ENCODE measurements at places on chromosomes 16 and 17.

- DNase-seq: no peak
These were observed 1.8 kb downstream of the CACNB1 start for GRCh38 chr17:39195568-39196160.

GRCh38 chr17:79531191-79532095, 79.4 kb downstream of the RBFOX3 start:
- DNase-seq: no peak

DNA sequence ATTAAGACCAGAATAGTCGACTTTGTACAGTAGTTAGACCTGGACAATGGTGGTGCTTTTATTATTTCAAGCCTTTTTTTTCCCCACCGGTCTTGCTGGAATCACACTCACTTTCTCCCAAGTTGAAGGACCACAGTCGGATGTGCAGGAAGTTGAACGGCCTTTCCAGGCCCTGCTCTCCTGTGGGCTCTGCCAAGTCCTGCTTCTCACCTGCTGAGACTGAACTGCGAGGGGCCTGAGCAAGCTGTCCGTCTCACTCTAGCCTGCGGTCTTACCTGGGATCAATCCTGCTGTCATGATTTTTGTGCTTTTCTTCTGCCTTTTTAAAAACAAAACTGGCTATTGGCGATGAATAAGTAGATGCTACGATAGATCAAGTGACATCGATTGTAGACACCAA, 1.3 kb downstream of the TLCD3A start:
- no peak for DNase-seq

GRCh38 chr17:52202520-52203080, 44.1 kb upstream of the CA10 start:
- DNase-seq: no peak

- no peak for DNase-seq
These were observed 29.6 kb upstream of the ASGR2 start for GRCh38 chr17:7144213-7144612.

DNA sequence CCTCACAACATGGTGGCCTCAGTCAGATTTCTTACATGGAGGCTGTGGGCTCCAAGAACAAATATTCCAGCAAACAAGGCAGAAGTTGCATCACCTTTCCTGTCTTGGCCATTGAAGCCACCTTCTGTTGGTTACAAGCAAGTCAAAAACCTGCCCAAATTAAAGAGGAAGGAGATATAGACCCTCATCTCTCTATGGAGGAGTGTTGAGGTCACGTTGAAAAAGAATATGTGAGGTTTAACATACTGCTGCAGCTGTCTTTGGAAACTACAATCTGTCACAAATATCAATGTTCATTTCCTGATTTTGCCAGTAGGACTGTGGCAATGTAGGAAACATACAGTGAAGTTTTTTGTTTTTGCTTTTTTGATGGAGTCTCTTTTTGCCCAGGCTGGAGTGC, 211.4 kb downstream of the COPRS start:
- no peak for DNase-seq

- DNase-seq: no peak
These were observed 9.7 kb upstream of the ANKS4B start for GRCh38 chr16:21223787-21224186.

- no peak for DNase-seq
These were observed 26.3 kb upstream of the CLEC18B start for GRCh38 chr16:74447578-74447977.

DNA sequence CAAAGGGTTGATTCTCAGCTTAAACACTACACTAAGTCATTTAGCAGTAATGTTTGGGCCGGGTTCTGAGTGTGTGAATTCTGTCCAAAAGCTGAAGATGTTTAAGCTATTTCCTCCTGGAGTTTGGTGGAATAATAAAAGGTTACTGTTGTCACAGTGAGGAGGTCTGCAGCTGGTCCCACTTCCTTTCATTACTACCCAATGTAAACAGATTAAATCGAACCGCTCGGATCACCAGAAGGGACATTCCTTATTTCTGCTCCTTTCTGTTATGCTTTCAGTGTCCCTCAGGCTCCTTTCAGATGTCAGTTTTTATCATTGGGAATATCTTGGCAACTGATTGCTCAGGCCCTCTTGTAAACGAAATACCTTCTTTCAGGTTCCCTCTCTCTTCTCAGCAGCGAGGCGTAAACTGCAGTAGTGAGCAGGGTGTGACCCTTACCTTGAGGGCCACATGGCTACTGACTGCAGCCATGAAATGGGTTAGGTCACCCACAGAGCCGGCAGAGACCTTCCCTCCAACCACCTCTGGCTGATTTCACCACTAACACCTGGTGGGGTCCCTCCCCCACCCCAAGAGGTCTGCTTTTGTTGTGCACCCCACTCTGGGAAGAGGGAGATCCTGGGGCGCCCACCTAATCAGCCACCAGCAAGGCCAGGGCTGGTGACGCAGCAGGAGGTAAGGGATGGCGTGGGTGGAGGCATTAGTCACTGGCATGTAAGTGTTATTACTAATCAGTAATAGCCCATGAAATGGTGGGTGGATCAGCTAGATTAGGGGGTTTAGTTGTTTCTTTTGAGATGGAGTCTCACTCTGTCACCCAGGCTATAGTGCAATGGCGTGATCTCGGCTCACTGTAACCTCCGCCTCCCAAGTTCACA, 117.6 kb downstream of the VPS53 start:
- peak; percentile 4 for DNase-seq

GRCh38 chr17:37725601-37726146, 19.2 kb downstream of the HNF1B start:
- DNase-seq: no peak

- no peak for DNase-seq
These were observed 13.6 kb downstream of the USP36 start for GRCh38 chr17:78826836-78827509.

GRCh38 chr16:72355561-72355960, 183.6 kb upstream of the PMFBP1 start:
- DNase-seq: no peak

- no peak for DNase-seq
These were observed 4.9 kb upstream of the TMEM88 start for GRCh38 chr17:7849751-7850504.

DNA sequence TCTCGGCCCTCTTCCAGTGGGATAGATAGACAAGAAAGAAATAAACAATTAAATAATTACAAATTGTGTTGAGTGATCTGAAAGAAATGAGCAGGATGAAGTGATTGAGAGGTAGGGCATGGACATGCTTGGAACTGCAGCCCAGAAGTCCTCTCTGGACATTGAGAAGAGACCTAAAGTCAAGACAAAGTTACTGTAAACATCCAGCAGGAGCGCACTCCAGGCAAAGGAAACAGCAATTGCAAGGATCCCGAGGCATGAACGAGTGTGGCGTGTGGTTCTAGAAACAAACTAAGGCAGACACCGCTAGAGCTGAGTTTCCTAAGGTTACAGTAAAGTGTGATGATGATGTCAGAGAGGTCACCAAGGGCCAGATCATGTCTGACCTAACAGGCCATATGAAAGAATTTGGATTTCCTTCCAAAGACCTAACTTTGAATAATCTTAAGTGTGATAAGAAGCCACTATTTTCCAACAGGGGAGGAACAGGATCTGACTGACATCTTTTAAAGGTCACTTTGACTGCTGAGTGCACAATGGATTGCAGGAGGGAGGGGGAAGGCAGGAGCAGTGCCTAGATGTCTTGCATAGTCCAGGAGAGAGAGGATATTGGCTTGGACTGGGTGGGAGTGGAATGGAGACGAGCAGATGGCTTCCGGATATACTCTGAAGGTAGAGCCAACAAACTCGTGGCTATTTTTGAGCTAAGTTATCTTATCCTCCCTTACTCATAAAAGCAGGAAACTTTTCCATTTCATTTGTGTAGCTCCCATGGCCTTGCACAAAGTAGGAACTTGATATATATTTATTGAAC, 19.0 kb downstream of the ABCC12 start:
- DNase-seq: no peak

DNA sequence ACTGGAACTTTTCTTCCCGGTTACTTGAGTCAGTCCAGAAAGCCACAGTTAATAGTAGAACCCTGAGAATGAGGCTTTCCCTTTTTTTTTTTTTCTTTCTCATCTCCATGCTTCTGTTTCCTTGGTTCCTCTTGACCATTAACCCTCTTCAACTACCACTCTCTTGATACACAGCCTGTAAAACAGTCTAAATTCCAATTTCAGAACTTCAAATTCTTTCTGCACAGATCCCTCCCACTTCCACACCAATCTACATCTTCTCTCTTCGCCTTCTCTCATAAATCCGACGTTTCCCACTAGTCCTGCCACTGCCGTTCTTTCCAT, 588 bp downstream of the METTL16 start:
- no peak for DNase-seq

- DNase-seq: no peak
These were observed 193.6 kb downstream of the CCDC182 start for GRCh38 chr17:57551321-57552079.

- DNase-seq: no peak
These were observed 11.7 kb downstream of the GJD3 start for GRCh38 chr17:40352779-40353394.

DNA sequence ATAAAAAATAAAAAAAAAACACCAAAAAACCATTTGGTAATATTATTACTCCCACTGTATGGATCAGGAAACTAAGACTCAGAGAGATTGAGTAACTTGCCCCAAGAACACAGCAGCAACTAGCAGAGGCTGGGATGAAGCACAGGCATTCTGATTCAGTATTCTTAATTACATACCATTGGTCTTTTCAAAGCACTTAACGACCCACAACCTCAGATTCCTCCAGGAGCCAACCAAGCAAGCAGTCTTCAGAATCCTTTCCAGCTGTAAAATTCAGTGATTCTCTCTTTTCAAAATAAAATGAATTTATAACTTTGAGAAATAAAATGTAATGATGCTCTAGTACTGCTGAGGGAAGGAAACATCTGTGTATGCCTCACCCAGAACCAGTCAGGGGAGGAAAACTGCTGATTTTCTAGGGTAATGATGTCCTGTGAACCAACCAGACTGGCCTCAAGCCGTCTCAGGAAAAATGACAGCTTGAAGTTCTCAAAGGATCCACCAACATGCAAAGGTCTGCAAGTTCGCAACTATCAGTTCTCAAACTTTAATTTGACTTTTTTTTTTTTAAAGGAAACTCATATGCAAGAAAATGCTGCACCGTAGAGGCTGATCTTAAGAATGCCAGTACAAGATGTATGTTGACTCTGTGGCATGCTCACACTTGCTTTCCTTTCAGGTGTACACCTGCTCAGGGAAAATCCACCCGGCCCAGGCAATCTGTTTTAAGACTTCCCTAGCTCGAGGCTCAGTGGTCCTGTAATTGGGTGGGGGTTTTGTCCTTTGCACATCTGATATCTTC, 9.0 kb downstream of the CUEDC1 start:
- no peak for DNase-seq

DNA sequence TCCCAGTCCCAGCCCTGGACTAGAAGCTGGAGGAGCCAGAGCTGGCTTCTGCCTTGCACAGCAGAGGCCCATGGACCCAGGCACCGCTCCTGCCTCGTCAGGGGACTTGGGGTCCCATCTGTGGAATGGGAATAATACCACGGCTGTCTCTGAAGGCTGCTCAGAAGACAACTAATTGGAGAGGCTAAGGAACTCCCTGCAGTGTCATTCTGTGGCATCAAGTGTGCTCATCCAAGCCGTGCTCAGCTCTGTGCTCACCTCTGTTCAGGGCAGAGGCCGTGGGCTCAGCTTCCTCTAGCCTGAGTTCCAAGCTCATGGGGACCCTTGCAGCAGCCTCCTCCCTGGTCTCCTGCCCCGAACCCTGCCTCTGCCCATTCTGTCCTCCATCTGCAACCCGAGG, 31.8 kb downstream of the BEAN1 start:
- DNase-seq: no peak

GRCh38 chr16:89401641-89402445, 88.5 kb downstream of the ANKRD11 start:
- no peak for DNase-seq

GRCh38 chr16:88464447-88465318, 11.6 kb downstream of the ZFPM1 start:
- DNase-seq: no peak

GRCh38 chr17:46862949-46863348, 11.6 kb downstream of the WNT9B start:
- no peak for DNase-seq

DNA sequence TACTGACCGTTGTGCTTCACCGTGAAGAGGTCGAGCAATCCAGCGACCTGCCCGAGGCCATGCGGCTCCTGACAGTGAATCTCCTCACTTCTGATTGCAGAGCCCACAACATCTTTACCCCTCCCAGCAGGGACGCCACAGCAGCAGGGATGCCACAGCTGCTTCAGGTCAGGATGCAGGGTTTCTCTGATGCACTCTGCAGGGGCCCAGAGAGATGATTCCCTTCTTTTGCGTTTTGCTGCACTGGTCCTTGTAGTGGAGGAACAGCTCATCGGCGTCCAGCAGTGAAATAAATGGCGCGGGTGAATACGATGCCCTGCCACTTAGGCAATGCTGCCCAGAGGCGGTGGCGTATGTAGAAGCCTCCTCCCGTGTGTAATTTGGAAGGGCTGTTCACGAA, 5.6 kb downstream of the KIAA0513 start:
- DNase-seq: no peak

- no peak for DNase-seq
These were observed 102.6 kb downstream of the SDR42E1 start for GRCh38 chr16:81908466-81909262.

- no peak for DNase-seq
These were observed 210.2 kb downstream of the MSI2 start for GRCh38 chr17:57466521-57466920.

GRCh38 chr16:69131167-69131838, 1.1 kb downstream of the CHTF8 start:
- DNase-seq: no peak

- no peak for DNase-seq
These were observed 15.6 kb upstream of the FOXJ1 start for GRCh38 chr17:76156662-76156991.

DNA sequence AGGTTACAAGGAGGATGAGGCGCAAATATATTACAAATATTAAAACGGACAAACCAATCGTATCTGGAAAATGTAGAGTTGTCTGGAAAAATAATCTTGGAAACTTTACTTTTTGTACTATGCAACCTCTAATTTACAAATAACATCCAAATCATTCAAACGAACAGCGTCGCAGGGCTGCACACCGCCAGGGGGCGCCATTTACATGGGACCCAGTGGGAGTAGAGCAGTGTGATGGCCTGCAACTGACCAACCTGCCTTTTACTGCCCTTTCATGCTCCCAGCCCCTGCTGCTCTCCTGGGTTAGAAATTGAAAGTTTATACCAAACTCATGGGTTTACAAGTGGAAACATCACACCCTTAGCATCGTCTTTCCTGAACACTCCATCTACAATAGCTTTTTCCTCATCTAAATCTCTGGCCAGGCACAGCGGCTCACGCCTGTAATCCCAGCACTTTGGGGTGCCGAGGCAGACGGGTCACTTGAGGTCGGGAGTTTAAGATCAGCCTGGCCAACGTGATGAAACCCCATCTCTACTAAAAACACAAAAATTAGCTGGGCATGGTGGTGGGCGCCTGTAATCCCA, 10.0 kb downstream of the PITPNC1 start:
- DNase-seq: peak; percentile 68

- DNase-seq: no peak
These were observed 47.8 kb downstream of the TNFRSF13B start for GRCh38 chr17:16923904-16924695.

Measured in activated CD4-positive, alpha-beta T cell treated with anti-CD3 and anti-CD28 coated beads for 24 hours (primary cell).